ENCODE measurements at places on chromosomes 5 and 9.
A peak's percentile ranks its signal among the peaks of the same experiment; 100 is the strongest.

DNA sequence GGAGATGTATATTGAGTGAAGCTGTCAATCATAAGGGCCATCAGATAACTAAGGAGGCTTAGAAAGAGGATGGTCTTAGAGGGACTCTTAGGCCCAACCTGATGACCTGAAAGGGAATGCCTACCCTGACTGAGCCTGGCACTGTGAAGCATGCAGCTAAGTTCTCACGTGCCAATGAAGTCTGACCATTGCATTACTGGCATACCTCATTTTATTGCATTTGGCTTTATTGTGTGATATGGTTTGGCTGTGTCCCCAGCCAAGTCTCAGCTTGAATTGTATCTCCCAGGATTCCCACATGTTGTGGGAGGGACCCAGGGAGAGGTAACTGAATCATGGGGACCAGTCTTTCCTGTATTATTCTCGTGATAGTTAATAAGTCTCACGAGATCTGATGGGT, 421.6 kb upstream of the SGCD start:
- no peak for DNase-seq

- DNase-seq, result peak; percentile 84
Measured at GRCh38 chr5:68215898-68216244, 315 bp downstream of the PIK3R1 start.

GRCh38 chr5:90345684-90346083, 63.9 kb downstream of the CETN3 start:
- no peak for DNase-seq

DNA sequence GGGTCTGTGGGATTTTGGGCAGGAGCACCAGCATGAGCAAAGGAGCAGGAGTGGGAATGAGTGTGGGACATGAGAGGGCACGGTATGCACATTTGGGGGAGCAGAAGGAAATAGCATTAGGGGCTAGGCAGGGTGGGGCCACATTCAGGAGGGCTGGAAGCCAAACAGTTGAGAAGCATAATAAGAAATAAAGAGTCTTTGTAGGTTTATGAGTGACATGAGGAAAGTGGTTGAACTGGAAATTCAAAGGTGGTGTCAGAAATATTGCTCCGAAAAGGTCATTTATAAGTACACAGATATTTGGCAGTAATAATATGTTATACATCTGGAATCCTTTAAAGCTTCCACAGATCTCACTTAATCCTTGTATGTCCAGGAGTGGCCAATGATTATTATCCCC, 26.4 kb downstream of the ARHGEF28 start:
- DNase-seq, result no peak

GRCh38 chr9:113715086-113715485, 161.0 kb upstream of the ZNF618 start:
- DNase-seq, result no peak

GRCh38 chr5:137389042-137389441, 110.1 kb downstream of the SPOCK1 start:
- no peak for DNase-seq

DNA sequence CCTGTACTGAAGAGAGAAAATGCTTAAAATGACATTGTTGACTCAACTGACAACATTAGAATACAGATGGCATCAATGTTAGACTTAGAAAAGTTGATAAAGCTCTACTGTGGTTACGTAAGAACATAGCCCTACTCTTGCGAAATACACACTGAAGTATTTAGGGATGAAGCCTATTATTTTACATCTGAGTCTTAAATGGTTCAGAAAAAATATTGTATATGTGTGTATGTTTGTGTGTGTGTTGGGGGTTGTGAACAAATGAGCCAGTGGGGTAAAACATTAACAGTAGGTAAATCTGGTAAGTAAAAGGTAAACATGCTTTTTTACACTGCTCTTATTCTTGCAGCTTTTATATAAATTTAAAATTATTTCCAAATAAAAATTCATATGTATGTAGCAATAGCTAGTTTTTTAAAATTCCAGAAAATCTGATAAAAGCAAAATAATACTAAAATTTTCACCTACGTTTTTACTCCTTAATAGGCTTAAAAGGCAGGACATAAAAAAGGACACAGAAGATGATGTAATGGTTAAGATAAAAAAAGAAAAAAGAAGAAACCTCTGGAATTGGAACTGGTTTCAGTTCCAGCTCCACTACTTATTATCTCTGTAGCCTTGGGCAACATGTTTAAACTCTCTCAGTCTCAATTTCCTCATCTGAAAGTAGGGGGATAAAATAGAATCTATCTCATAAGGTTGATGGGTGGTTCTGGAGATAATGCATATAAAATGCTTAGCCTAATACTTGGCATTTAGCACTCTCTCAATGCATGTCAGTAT, 44.3 kb downstream of the GARNL3 start:
- no peak for DNase-seq

- no peak for DNase-seq
Measured at GRCh38 chr9:111029260-111029659, 9.0 kb downstream of the LPAR1 start.

- DNase-seq, result no peak
Measured at GRCh38 chr9:316382-316965, 101.8 kb downstream of the DOCK8 start.

- DNase-seq, result no peak
Measured at GRCh38 chr9:15211815-15212495, 95.1 kb downstream of the TTC39B start.

GRCh38 chr5:97559827-97560598, 377.0 kb upstream of the RIOK2 start:
- no peak for DNase-seq

- no peak for DNase-seq
Measured at GRCh38 chr9:83043597-83043996, 19.3 kb downstream of the RASEF start.

DNA sequence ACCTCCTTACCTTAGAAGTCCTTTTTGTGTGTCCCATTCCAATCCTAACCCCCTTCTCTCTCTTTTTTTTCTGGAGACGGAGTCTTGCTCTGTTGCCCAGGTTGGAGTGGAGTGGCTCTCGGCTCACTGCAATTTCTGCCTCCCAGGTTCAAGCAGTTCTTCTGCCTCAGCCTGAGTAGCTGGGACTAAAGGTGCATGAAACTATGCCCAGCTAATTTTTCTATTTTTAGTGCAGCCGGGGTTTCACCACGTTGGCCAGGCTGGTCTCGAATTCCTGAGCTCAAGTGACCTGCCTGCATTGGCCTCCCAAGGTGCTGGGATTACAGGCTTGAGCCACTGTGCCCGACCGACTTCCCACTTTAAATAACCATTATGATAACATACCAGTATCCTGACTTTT, 17.5 kb downstream of the TMEM38B start:
- DNase-seq, result no peak

GRCh38 chr9:38697776-38698300, 22.1 kb downstream of the FAM240B start:
- no peak for DNase-seq

- DNase-seq, result no peak
Measured at GRCh38 chr5:177350776-177351391, 584 bp downstream of the LMAN2 start.

Data from stimulated activated naive CD4-positive, alpha-beta T cell treated with Interleukin-2 at 50 U/mL for 16 hours (primary cell).